EH (cell line): ENCODE measurements at places on chromosomes 13 and 19.
A peak's percentile ranks its signal among the peaks of the same experiment; 100 is the strongest.

DNA sequence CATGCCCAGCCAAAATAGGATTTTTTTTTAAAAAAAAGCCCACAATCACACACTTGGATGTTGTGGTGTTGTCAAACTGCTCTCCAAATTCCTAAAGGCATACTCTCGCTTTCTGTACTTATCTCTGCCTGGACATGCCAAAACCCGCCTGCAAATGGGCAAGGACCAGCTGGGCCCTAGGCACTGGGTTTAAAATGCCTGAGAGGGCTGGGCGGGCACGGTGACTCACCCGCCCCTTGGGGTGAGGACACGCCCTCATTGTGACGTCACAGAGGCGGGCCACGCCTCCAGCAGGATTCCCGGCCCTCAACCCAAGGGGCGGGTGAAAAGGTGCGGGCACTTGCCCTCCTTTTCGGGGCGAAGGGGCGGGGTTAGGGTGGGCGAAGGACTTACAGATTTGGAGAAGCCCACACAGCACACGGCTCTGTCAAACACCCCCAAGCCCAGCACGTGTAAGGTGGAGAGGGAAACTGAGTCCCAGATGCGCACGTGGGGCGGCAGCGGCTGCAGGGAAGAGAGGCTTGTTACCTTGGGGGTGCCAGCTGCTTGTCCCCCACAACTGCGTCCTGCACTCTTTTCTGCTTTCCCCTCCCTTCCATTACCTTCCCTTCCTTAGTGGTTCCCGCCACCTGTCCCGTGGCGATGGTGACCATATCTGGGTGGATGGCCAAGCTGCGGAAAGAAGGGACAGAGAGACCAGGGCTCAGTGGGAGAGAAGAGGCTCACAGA is 6.6 kb downstream of the EML2 start:
- DNase-seq, result peak; percentile 96

DNA sequence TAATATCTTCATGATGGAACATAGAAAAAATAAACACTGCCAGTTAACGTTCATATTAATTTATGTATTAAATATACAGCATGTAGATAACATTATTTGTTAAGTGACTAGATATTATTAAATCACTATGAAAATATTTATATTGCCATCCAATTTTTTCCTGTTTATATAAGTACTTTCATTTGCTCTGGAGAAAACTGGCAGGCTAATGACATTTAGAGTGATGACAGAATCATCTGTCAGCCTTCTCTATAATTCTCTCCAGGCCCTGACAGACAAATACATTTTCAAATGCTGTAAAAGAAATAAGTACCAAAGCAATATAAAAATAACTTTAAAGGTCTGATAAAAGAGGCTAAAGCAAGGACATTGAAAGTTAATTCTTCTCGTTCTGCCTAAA is 2556.7 kb upstream of the PCDH20 start:
- DNase-seq, result no peak

GRCh38 chr13:42883142-42883541 is 101.8 kb downstream of the FAM216B start:
- DNase-seq, result peak; percentile 27

DNA sequence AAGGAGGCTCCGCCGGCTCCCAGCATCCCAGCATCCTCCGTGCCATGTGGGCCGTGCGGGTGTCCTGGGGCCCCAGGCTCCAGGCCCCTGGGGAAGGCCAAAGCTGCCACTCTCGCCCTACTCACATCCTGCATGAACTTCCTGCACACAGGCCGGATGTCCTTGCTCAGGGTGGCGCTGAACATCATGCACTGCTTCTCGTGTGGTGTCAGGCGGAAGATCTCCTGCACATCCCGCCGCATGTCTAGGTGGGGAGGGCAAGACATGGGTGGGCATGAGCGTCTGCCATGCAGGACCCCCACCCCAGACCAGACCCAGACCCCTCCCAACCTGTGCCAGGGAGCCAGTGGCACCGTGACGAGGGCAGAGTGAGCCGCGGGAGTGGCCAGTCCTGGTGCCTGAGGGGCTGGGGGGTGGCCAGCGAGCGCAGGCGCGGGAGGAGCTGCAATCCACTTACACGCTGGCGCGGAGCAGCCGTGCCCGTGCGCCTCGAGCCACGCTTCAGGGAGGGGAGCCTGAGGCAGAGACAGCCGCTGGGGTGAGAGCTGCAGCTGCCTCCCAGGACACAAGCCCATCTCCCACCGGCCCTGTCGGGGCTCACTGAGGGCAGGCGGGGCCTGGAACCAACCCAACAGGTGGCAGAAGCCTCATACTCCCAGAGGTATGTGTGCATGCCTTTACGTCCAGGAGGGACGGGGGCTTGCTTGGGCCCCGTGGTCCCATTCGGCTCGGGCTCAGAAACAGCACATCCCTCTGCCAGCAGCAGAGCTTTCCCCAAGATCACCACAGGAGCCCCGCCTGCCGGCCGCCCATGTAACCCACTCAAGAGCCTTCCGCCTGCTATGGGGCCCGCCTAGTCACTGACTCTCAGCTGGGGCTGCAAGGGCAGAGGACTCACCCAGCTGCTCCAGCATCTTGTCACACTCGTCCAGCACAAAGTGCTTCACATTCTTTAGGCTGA is 8.8 kb downstream of the DDX39A start:
- DNase-seq, result no peak

DNA sequence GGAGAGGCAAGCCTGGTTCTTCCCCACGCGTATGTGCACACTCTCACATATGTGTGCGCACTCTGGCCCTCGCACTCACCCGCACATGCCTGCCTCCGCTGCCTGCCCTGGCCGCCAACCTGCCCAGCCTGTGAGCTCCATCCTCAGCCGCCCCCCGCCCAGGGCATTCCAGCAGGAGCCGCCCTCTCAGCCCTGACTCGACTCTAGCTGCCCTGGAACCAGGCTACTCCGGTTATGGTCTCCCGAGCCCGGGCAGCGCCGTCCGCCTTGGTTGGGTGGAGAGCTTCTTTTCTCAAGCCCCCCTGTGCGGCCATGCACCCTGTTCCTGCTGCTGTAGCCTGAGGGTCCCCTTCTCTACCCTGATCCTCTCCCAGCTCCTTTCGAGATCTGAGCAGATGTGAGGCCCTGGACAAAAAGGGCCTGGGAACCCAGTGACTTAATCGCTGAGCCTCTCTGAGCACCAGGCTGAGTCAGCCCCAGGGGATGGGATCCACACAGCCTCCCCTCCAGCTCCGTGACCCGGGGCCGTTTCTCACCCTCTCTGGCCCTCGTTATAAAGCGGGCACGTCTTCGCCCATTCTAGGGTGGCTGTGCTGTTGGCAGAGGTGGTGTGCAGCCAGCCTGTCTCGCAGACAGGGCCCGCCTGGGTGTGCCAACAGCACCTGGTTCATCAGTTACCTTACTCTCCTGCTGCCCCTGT is 191.5 kb downstream of the TEX29 start:
- DNase-seq, result no peak
